ENCODE measurements at places on chromosomes 7 and 10.
A peak's percentile ranks its signal among the peaks of the same experiment; 100 is the strongest.

GRCh38 chr7:44615149-44615611 is 8.8 kb downstream of the OGDH start:
- no peak for DNase-seq

DNA sequence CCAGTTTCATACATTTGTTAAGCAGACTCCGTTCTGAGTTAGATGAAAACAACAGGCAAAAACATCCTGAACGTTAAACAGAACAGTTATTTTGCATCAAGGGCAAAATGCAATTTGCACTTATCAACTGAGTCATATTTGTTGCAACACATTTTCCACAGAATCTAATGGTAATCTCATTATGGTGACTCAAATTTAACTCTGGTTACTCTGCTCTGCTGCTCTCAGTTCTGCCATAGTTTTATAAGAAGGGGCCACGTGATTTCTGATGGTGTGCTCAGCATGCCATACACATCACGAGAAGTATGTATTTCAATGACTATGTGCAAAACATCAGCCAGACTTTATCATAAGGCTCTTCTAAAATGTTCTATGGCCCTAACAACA is 148.8 kb downstream of the CHCHD3 start:
- DNase-seq = no peak

GRCh38 chr7:50502001-50502684 is 52.0 kb upstream of the FIGNL1 start:
- no peak for DNase-seq

- no peak for DNase-seq
These were observed 236.4 kb downstream of the CACNB2 start for GRCh38 chr10:18376650-18377049.

GRCh38 chr7:2732388-2732787 is 44.4 kb downstream of the AMZ1 start:
- DNase-seq = no peak

DNA sequence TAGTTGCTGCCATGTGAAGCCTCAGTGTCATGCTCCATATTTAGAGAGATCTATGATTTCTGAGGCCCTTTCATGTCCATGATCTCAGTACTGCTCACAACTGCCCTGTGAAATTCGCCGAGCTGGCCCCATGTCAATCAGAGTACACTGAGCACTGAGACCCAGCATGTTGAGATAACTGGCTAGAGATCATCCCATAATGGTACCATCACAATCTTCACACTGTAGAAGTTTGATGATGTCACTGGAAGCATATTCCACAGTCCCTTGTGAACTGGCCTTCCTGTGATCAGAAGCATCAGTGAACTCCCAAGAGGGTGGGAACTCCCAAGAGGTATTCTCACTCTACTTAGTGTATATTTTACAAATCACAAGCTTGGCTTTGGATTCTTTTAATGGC is 116.0 kb downstream of the EGFR start:
- DNase-seq = no peak

DNA sequence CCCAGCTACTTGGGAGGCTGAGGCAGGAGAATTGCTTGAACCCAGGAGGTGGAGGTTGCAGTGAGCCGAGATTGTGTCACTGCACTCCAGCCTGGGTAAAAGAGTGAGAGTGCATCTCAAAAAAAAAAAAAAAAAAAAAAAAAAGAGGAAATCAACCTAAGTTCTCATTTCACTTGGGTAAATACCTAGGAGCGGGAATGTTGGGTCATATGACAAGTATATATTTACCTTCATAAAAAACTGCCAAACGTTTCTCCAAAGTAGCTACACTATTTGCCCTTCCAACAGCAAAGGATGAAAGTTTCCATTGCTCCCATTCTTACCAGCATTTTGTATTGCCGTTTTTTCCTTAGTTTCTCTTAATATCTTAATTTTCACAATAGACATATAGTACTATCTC is 9.8 kb downstream of the P4HA1 start:
- DNase-seq = no peak

GRCh38 chr7:26681819-26682418 is 182.5 kb downstream of the SKAP2 start:
- DNase-seq = no peak

- DNase-seq = no peak
These were observed 598.6 kb downstream of the PARD3 start for GRCh38 chr10:34216348-34216945.

GRCh38 chr7:101232141-101232850 is 5.3 kb downstream of the CLDN15 start:
- DNase-seq = no peak

DNA sequence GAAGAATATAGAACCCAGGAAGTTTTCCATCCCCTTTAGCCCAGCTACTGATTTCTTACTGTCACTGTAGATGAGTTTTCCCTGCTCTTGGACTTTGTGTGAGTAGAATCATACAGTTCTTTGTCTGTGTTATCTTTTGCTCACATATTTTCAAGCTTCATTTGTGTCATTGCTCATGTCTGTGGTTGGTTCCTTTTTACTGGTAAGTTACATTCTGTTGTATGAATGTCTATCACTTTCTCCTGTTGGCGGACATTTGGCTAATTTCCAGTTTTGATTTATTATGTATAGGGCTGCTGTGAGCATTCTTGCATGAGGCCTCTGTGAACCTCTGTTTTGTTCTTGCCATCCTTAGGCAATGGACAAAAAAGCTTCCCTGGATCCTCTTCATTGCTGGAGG is 5.3 kb downstream of the GLRX3 start:
- no peak for DNase-seq

GRCh38 chr10:45532480-45532879 is 140.1 kb downstream of the ZFAND4 start:
- no peak for DNase-seq

DNA sequence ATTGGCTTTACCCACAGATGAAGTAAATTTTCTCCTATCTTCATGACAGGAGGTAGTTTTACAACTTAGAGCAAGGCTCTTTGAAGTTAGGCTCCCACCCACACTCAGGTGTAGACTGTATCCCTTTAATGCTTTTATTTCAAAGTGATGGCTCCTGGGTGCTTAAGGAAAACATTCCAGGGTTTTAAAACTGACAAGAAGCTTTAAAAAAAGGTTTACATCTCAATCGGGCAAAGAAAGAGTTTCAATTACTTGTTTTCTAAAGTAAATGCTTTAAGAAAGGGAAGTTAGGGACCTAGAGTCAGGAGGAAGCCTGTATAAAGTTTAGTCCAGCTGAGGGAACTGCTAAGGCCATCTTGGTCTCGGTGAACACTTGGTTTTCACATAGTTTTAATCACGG is 1153.8 kb upstream of the C7orf33 start:
- DNase-seq = no peak

DNA sequence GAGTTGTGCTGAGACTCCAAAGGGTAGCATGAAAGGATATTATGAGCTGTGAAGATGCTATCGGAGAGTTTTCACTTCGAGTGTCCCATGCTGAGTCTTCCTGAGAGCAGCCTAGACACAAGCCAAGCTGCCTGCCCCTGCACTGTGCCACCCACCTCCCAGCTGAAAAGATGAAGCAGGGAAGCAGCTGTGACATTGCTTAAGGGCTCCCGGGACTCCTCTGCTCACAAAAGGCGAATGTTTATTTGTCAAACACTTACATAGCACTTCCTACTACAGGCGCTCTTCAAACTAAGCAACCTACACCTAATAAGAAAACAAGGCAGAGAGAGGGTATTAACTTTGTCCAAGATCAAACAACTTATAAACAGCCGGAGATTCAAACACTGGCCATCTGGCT is 95.6 kb downstream of the OSBPL3 start:
- no peak for DNase-seq

- DNase-seq = no peak
These were observed 49.5 kb upstream of the CFAP46 start for GRCh38 chr10:132991706-132992432.

GRCh38 chr10:96334616-96335526 is 23.9 kb downstream of the OPALIN start:
- DNase-seq = no peak

DNA sequence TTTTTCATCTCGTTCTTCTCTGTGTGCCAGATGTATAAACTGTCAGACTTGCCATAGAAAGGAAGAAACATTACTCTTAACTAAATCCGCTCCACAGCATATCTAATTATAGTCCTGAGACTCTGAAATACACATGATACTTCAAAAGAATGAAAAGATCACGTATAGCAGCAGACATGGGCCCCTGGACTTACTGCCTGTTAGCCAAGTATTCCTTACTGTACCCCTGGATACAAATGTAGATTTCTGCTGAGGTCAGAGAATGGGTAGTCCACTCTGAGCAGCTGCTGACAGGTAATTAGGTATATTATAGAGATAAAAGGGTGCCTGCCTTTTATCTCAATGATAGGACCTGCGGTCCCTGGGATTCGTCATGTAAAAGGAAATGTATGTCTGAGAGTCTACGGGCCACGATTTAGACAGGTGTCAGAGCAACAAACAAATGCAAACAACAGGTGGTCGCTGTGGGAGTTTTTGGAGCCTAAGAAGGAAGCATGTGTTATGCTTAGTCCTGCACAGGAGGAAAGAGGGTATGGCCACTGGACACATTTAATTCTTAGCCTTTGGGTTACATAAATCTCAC is 69.4 kb downstream of the VOPP1 start:
- DNase-seq = no peak

DNA sequence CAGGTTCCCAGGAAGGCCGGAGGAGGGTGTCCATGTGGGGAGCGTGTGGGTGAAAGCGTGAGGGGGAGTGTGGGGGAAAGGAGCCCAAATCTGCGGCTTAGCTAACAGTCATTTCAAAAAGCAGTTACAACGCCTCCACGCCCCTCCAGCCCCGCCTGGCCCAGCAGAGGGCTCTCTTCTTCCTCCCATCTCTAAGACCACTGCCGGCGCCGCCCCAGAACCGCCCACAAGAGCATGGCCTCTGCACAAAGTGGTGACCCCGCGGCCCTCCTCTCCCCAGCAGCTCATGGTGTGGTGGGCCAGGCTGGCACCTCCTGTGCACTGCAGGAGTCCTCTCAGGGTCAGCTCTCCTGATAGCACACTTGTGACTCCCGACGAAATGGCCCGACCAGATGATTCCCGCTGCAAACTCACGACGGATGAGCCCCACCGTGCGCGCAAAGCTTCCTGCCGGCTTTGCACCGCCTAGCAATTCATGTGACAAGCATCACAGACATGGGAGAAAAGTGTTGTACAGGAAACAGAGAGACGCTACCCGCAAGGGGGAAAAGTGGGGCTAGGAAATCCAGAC is 12.4 kb upstream of the HUS1 start:
- peak; percentile 47 for DNase-seq

- DNase-seq = no peak
These were observed 105.7 kb upstream of the SEC61G start for GRCh38 chr7:54864663-54865062.

GRCh38 chr10:99758211-99758891 is 24.1 kb upstream of the ABCC2 start:
- DNase-seq = no peak

DNA sequence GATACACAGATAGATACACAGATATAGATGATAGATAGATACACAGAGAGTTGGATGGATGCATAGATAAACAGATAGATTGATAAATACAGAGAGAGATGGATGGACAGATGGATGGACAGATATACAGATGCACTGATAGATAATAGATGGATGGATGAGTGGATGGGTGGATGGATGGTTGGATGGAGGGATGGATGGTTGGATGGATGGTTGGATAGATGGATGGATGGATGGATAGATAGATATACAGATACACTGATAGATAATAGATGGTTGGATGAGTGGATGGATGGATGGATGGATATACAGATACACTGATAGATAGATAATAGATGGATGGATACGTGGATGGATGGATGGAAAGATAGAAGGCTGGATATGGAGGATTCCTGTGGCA is 290.0 kb upstream of the SHH start:
- DNase-seq = no peak

DNA sequence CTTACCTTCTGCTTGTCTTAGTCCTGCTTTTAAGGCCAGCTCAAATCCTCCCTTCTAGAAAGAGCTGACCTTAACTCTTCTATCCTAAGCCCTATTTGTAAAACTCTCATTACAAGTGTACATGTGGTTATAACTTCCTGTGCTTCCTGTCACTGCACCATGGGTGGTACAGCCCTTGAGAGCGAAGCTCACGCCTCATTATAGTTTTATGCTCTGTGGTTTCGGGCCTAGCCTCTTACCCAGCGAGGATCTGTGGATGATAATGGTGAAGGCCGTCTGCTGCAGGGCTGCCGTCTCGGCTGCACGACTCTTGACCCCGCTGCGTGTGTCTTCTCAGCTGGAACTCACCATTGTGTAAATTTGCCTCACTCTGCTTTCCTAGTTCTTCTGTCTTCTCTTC is 74.6 kb downstream of the CUL1 start:
- no peak for DNase-seq

DNA sequence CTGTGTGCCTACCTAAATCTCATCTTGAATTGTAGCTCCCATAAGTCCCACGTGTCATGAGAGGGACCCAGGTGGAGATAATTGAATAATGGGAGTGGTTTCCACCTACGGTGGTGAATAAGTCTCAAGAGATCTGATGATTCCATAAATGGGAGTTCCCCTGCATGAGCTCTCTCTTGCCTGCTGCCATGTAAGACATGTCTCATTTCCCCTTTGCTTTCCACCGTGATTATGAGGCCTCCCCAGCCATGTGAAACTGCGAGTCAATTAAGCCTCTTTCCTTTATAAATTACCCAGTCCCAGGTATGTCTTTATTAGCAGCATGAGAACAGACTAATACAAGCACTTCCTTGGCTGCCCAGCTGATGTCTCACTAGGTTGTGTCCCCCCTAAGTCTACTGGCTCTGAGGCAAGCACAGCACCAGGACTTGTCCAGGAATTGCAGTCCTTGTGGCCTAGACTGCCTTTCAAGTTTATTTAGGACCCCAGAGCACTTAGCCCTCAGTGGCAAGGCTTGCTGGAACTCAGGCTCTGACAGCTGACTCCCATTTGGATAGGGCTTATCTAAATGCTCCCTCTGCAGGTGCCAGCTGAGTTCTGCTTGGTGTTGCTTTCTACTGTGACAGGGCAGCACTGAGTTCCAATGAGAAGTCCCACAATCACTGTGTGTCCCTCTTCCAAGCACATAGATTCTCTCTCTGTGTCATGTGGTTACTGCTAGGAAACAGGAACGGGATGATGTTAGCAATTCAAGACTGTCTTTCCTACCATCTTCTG is 59.0 kb upstream of the TAS2R16 start:
- DNase-seq = no peak

DNA sequence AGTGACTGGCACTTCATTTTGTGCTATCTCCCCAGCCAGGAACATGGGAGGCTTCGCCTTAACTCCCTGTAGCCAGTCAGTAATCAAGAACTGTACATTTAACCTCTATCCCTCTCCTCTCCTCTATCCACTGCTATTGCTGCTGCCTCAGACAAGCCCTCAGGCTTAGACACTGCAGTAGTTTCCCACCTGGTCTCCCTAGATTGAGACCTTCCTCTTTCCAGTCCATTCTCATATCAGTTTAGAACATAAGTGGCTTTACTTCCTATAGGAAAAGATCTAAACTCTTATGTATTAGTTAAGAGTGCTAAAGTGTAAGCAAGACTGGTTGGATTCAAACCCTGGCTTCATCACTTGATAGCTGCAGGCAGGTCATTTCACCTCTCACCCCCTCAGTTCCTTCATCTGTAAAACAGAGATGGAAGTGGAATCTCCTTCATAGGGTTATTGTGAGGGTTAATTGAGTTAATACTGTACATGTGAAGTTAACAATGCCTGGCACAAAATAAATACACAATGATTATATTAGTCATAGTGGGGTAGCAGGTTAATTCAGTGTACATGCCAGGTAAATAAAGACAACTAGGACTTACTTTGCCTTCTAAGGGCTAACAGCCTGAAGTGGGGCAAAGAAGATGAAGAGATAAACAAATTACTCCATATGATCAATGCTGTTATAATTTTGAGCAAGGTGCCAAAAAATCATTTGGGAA is 76.1 kb downstream of the ZNF277 start:
- DNase-seq = no peak

All from hypothalamus (tissue), 51 donors.